Hematopoietic multipotent progenitor cell treated with erythropoietin and hydrocortisone succinate and interleukin-3 and kit ligand, for 4 days (in vitro differentiated cells): ENCODE measurements at places on chromosomes 7 and 10.
A peak's percentile ranks its signal among the peaks of the same experiment; 100 is the strongest.

DNA sequence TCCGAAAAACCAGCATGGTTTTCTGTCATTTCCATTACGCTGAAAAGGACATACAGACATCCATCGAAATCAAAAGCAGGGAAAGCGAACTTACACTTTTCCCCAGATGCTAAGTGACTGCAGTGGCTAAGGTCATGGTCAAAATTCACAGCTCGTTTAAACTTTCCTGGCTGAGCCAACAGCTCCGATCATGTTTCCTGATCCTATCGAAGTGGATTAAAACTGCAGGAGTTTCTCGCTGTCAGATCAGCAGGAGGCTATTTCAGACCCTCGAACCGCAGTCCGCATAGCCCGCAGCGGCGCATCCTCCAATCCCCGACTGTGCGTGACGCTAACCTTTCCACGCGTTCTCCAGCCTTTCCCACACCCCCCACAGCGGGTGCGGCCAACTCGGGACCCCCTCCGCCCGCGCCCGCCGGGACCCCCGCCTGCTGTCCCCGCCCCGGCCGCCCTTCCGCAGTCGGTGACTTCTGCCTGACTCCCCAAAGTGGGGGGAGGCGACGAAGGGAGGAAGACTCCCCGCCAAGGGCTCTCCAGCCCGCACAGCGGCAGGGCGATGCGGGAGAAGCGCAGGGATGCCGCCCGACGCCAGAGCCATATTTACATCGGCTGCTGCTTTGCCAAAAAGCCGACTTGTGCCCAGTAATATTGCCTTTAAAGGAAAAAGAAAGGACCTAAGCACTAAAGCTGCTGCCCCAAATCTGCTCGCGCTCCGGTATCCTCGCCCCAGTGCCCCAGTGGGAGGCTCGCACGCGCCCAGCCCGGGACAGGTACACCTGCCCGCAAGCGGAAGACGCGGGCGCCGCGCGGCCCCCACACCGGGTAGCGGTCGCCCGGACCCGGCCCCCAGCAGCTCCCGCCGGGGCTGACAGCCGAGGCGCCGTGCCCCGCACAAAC is 1.2 kb downstream of the PIP4K2A start:
- DNase-seq, result peak; percentile 59

DNA sequence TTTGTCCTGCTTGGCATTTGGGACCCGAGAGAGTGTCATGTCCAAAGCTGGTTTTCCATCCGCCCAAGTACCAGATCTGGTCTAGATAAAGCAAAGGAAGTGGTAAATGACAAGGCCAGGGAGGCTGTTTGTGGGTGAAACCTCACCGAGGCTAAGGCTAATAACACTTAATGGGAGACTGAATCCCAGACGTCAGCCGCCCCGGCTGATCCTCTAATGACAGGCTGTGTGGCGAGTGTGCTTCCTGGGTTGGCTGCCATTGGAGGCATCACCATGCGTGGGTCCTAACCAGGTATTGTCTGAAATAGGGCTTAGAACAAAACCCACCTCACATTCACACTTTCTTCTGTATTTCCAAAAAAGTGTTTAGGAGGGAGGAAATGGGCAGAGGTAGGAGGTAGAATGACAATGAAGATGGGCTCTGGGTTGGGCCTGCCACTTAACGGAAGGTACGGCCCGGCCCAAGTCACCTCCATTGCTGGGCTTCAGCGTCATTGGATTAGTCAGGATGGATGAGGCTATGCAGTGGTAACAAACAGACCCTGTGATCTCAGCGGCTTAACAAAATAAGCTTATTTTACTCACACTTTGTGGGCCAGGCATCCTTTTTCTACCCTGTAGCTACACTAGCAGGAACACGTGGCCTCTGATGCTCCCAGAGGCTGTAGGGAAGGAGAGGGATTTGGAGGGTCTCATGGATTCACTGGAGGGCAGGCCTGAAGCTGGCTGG is 59.7 kb downstream of the PROSER2 start:
- peak; percentile 89 for DNase-seq

DNA sequence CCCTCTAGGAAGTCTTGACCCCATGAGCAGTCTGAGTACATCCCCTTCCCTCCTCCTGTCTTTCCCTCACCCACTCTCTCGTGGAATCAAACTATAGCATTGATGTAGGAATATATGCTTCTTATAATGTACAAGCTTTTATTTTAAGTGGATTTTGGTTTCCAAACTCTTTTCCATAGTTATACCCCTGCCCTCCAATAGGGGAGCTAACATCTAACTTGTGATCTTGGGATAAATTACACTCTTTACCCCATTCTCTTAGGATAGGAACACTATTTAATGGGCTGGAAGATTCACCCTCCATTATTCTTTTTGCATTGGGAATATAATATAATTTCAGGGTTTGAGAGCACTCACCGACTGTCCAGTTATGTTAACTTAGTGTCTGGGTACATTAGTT is 465.9 kb downstream of the GATA3 start:
- no peak for DNase-seq

GRCh38 chr10:112952282-112953173 is 2.5 kb downstream of the TCF7L2 start:
- DNase-seq, result peak; percentile 20

DNA sequence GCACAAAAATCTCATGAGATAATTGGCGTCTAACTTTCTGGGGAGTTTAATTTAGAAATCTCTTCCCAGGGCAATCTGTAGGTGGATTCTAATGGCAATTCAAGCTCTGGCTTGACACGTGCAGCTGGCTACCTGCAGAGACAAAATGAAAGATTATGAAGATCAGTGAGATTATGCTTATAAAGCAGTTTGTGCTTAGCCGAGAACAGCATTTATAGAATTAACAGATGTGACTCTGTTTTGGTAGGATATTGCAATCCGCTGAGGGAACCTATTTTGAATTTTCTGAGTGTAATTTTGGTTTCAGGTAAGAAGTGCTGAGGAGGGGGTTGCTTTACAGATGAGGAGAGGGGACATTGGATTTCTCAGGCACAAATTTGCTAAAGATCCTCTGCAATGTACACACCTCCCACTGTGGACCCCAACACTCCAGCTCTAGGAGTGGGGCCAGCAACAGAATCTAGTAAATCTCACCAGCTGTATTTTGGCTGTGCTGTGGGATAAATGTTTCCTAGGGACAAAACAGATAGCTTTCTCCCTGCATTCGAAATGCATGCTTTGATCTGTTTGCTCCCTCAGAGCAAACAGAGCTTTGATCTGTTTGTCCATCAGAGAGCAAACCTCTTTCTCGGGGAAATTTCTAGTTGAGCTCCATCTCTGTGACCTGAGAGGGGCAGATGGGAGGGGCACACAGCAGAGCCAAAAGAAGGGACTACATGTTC is 7.4 kb downstream of the GJD4 start:
- no peak for DNase-seq

DNA sequence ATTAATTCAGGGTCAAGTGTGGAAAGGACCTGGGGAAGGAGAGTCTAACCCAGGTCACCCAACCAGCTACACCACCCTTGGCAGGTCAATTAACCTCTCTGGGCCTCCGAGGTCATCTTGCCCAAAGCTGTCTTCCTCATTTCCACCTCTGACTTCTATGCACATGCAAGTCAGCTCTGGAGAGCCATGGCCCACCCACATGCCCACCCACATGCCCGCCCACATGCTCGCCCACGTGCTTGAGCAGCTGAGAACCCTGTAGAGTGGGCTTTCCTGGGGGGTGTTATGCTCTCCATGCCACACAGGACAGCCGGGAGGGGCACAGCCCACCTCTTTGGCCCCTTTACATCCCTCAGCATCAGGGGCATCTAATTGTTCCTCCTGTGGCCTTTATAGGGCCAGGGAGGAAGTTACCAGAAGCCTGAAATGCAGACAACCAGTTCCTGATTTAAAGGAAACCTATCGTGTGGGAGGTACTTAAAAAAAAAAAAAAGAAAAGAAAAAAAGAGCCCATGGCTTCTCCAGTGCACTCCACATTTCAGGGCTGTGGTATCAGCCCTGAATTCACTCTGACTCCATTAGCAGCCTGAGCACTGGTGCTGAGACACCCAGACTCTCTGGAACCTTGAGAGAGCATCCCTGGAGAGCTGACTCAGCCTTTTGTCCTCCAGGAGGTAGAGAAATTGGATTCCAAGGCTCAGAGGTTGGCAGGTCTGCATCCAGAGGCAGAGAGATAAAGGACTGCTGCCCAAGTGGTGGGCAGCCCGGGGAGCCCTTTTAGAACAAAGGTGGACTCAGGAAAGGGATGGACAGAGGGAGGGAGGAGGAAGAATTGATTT is 176.2 kb upstream of the ZMIZ1 start:
- peak; percentile 18 for DNase-seq

- no peak for DNase-seq
These were observed 398.6 kb upstream of the AUTS2 start for GRCh38 chr7:69199661-69200060.

GRCh38 chr10:125684581-125684980 is 1.6 kb upstream of the TEX36 start:
- peak; percentile 34 for DNase-seq

GRCh38 chr10:1732564-1732996 is 4.7 kb downstream of the ADARB2 start:
- no peak for DNase-seq

DNA sequence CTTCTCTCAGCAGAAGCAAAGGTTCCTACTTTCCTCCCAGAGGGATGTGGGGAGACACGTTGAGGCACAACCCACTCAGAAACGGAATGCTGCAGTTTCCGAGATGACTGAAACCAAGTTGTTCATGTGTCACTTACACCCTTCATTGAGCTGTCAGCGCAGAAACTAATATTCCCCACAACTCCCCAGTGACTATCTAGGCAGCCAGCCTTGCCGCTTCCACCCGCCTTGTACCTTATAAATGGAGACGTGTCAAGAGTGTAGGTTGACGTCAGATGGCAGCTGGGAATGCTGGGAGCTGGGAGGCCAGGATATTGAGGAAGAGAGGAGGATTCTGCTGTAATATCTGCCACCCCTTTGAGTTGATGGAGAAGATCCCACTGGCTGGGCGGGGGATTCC is 15.1 kb downstream of the GPR26 start:
- DNase-seq, result no peak

- DNase-seq, result no peak
These were observed 279.9 kb upstream of the NEBL start for GRCh38 chr10:21176934-21177480.

DNA sequence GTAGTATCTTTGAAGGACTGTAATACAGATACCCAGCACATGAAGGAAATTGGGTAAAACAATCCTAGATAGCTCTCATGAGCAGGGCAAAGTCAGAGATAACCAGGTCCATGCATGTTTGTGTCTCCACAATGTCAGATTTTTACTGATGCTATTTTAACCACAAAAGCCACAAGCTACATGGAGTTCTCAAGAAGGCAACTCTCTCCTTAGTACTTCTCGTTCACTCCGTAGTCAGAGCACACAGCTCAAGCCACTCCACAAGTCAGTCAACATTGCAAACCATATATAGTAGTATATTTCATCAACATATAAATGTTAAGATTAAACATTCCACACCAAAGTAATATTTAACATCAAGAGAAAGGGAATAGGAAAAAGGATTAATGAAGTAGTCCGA is 98.0 kb upstream of the PIK3CG start:
- DNase-seq, result peak; percentile 77

GRCh38 chr10:44913350-44914081 is 2.4 kb downstream of the TMEM72 start:
- DNase-seq, result peak; percentile 98

DNA sequence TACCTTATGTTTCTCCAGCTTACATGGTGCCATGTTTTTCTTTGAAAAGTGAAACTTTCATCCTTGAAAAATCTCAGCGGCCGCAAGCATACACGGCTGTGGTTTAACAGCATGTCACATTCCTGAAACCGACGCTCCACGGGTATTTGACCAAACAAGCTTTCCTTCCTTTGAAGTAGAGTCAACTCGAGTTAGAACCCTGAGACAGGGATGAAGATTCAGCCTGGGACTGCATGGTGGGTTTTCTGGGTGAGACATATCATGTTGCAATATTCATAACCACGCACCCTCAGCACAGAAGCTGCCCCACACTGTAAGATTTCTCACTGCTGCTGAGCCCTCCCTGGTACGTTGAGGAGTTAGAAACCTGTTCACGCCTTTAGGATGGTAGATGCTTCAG is 8.1 kb downstream of the CYP26A1 start:
- DNase-seq, result no peak

DNA sequence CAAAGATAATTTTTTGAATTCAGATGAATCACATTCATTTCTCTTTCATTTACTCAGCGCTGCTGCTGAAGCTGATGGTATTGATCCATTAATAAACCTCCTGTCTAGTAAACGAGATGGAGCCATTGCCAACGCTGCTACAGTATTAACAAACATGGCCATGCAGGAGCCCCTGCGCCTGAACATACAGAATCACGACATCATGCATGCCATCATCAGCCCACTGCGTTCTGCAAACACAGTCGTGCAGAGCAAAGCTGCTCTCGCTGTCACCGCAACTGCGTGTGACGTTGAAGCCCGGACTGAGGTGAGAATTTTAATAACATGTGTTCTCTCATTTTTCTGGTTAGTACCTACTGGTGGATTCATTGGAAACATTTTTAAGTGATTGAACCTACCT is 70.2 kb downstream of the ARMC3 start:
- no peak for DNase-seq

GRCh38 chr10:117860823-117861222 is 185.9 kb downstream of the RAB11FIP2 start:
- peak; percentile 59 for DNase-seq

GRCh38 chr10:4001811-4002210 is 216.8 kb upstream of the KLF6 start:
- no peak for DNase-seq

DNA sequence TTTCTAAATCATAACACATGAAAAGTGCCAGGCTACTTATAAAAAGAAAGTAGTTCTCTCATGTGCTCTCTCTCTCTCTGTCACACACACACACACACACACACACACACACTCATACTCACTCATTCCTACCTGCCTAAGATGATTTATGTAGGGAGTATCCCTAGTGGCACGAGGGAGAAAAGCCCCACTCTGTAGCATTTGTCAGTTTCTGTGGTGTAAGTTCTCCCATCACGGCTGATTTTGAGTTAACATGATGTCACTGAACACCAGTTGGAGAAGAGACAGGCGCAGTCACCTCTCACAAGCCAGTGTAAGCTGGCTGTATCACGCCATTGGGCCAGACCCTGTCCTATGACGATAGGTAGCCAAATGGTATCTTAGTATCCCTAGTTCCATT is 395.4 kb downstream of the SFMBT2 start:
- no peak for DNase-seq

- DNase-seq, result no peak
These were observed 238.1 kb upstream of the BMPER start for GRCh38 chr7:33667196-33667595.

- peak; percentile 78 for DNase-seq
These were observed 26.5 kb downstream of the DNAJB12 start for GRCh38 chr10:72328045-72328828.

DNA sequence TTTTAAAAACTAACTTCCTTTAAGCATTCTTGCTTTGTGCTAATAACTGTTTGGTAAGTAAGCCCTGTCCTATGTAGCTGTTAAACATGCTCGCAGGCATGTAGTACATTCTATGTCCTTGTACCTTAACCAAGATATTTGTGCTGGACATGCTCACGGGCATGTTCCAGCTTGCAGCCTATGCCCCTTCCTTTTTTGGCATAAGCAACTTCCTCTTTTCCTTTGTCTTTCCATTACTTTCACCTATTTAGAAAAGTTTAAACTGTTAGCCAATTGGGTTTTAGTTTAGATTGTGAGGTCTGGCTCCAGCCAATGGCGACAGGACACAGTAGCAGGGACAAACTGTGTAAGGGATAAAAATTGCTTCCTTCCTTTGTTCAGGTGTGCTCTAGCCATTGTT is 14.4 kb upstream of the APBB1IP start:
- DNase-seq, result no peak

GRCh38 chr7:110841840-110842545 is 248.9 kb upstream of the LRRN3 start:
- DNase-seq, result no peak
